ENCODE measurements at places on chromosomes 7 and 10.

GRCh38 chr10:13222151-13222550 is 12.0 kb downstream of the UCMA start:
- H3K36me3 ChIP-seq, result no peaks in the 10 kb centered on the region
- peaks cover 4% of the 10 kb centered on the region for H3K4me1 ChIP-seq
- no peaks in the 10 kb centered on the region for H3K27me3 ChIP-seq
- H3K27ac ChIP-seq, result no peak overlapping the region
- H3K4me3 ChIP-seq, result no peak overlapping the region

DNA sequence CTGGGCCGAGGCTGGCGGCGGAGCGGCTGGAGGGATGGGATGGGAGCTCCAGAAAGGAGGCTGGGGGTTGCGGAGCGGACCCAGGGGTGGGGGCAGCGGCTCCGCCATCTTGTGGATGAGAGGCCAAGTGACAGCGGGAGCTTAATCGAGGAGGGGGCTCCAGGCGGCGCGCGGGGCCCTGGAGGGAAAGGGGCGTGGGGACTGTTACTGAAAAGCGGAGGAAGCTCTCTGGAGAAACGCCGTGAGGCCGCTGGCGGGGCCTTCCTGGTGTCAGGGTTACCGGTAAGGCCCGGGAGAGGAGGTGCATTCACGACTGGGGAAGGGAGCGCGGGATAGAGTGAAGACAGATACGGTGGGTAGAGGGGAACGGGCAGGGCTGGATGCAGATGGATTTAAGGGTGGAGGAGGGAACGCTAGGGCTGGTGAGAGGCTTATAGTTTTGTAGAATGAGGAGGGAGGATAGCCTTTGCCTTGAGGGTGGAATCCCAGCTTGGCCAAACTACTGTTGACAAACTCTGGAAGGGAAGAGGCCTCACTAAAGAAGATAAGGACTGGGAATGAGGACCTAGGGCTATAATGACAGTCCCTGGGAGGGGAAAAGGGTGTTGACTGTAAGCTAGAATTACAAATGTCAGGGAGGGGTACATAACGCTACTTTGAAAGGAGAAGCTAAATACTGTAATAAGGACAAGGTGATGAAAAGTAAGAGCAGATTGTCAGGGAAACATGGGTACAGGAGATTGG is 535 bp downstream of the BTRC start:
- H3K4me3 ChIP-seq, result peak overlapping the region; percentile 86
- DNase-seq, result no peak
- H3K27ac ChIP-seq, result peak overlapping the region; percentile 63
- no peaks in the 10 kb centered on the region for H3K27me3 ChIP-seq

DNA sequence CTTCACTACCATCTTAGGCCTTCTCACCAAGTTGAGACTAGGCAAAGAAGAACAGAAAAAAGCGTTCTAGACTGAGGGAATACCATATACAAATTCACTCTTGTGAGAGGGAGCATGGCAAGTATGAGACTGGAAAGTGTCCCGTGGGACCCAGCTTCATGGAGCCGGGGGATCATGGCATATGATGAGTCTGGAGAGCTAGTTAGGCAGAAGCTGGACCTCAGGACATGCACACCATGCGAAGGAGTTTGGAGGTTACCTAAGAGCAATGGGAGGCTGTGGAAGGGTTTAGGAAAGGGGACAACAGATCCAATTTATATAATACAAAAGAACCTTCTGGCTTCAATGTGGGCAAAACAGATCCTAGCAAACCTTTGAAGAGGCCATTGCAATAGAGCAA is 34.1 kb downstream of the STK17A start:
- peaks cover 13% of the 10 kb centered on the region for H3K4me1 ChIP-seq
- no peak overlapping the region for H3K27ac ChIP-seq
- H3K27me3 ChIP-seq, result no peaks in the 10 kb centered on the region
- DNase-seq, result no peak
- H3K4me3 ChIP-seq, result no peak overlapping the region
- peaks cover 3% of the 10 kb centered on the region for H3K36me3 ChIP-seq

DNA sequence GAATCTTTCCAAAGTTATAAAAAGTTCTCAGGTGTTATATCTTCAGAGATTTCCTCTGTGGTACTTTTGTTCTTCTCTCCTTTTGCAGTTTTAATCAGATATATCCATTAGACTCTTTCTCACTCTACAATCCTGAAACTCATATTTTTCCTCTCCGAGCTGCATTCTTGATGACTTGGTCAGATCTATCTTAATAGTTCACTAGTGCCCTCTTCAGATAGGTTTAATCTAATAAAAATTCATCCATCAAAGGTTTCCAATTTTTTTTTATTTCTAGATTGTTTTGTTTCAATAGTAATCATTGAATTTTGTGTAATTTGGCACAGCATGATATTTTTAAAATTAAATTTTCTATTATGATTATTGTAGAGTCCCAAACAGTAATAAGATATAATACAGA is 21.8 kb upstream of the DGKB start:
- no peaks in the 10 kb centered on the region for H3K27me3 ChIP-seq
- H3K4me3 ChIP-seq, result no peak overlapping the region
- H3K36me3 ChIP-seq, result no peaks in the 10 kb centered on the region
- DNase-seq, result no peak
- H3K4me1 ChIP-seq, result no peaks in the 10 kb centered on the region
- no peak overlapping the region for H3K27ac ChIP-seq

DNA sequence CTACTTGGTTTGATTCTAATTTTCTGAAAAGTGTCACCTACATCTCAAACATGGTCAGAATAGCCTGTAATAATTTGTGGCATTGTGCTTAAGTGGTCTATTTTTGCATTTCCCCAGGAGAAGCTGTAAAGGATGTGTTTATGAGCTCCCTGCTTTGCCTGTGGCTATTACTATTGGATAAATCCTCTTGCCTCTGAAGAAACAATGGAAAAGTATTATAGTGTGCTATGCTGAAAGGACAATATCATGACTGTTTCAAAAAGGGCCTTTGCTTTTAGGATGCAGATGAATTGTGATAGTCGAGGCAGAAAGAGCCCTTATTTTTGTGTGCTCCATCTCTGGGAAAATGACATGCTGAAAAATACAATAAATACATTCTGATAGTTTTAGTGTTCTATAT is 94.1 kb upstream of the ARMC3 start:
- H3K4me3 ChIP-seq, result no peak overlapping the region
- no peaks in the 10 kb centered on the region for H3K27me3 ChIP-seq
- no peaks in the 10 kb centered on the region for H3K4me1 ChIP-seq
- no peak overlapping the region for H3K27ac ChIP-seq
- DNase-seq, result no peak
- no peaks in the 10 kb centered on the region for H3K36me3 ChIP-seq

Measured in HCT116 (cell line).